ENCODE measurements at places on chromosomes 6 and 20.

DNA sequence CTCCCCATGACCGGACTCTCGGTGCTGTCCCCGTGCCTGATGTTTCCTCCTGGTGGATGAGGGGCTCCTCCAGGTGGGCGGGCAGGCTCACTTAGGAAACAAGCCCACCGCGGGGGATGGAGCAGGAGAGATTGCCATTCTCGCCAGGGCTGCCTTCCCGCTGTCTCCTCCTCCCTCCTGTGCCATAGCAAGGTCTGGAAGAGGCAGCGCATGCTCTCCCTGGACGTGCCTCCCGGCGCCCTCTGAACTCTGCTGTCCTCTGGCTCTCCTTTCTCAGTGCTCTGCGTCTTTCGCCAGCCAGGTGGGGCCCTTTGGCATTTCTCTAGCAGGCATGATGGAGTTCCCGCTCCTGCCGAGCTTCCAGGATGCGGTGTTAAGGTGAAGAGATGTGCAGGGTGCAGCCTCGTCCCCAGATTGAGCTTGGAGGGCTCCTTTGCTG lies 17.4 kb upstream of the NPEPL1 start:
- no peak for DNase-seq

DNA sequence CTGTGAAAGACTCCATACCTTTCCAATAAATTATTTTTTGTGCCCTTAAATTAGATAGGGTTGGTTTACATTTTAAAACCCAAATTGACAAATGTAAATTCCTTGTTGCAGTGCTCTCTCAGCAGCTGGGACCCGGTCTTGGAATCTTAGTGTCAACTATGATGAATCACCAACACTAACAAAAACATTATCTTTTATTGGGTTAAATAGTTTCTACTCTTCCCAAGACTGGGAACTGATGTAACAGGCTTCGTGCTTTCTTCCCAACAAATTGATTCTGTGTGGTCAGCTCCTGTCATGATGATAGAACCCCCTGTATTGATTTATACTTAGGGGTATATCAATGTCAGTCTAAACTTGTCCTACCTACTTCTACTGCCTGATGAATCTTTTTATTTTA lies 23.2 kb upstream of the AHI1 start:
- DNase-seq: no peak

DNA sequence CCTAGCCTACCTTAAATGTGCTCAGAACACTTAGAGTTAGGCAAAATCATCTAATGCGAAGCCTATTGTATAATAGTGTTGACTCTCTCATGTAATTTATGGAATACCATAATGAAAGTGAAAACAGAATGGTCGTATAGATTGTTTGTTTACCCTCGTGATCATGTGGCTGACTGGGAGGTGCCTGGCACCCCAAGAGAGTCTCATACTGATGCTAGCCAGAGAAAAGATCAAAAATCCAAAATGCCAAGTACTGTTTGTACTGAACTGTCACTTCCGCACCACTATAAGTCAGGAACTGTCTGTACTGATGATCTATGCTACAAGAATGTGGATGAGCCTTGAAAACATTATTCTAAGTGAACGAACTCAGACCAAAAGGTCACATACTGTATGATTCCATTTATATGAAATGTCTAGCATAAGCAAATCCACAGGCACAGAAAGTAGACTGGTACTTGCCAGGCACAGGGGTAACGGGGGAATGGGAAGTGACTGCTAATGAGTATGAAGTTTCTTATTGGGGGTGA lies 22.4 kb downstream of the ZMYND8 start:
- no peak for DNase-seq

GRCh38 chr20:11401988-11402387 lies 515.7 kb upstream of the BTBD3 start:
- DNase-seq: no peak

DNA sequence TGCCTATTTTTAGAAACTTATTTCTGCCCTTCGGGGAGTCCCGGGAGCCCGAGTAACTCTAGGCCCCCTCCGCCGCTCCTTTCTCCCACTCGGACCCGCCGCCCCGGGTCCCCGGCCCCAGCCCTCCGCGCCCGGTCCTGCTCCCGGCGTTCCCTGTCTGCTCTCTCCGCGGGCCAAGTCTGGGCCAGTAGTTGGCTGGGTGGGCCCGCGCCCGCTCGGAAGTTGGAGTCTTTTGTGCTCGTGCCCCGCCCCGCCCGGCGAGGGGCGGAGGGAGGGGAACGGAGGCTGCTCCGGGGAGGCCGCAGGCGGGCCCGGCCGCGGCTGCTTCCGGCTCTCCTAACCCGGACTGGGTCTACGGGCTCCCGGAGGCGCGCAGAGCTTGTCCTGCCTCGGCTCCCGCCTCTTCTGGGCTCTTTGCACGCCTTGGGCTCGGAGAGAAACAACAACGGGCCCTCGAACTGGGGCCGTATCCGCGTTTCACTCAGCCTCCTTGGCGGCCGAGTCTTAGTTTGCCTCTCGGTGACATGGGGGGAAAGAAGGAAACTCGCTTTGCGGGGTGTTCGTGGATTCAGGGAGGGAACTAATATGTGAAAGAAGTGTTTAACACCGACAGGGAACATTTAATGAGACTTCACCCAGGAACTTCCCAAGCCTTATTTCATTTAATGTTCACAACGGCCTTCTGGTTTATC lies 657 bp downstream of the RALY start:
- peak; percentile 82 for DNase-seq
